ENCODE measurements at places on chromosomes 2 and 18.
A peak's percentile ranks its signal among the peaks of the same experiment; 100 is the strongest.

- no peaks in the 10 kb centered on the region for H3K36me3 ChIP-seq
- H3K4me1 ChIP-seq, result no peaks in the 10 kb centered on the region
- DNase-seq, result no peak
Measured at GRCh38 chr2:10934979-10935350, 23.2 kb downstream of the KCNF1 start.

DNA sequence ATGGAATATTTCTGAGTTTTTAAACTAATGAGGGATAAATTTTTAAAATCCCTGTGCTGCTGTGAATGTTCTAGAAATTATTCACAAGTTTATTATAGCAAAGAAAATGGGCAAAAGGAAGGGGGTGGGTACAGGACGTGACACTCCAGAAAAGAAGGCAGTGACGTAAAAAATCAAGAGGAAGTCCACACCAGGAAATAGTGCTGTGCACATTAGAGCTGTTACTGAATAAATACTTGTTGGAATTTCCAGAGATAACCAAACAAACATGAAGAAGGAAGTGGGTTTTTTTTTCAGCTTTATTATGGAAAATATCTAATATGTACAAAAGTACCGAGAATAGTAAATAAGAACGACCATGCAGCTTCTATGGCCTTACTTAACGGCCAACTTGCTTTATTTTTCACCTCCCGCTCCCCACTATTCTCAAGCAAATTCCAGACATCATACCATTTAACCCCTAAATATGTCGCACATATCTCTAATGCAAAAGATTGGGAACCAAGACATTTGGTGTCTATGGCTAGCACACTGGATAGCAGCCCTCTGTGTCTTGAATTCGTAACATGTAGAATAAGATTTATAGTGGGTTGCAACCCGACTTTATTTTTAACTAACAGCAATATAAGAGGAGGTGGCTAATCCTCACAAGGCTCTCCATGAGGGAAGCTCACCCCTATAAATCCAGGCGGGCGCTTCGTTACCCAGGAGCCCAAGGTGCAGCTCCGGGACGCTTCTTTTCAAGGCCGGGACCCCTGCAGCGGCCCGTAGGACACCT, 580 bp upstream of the NDUFV2 start:
- no peaks in the 10 kb centered on the region for H3K36me3 ChIP-seq
- H3K27ac ChIP-seq, result peak overlapping the region; percentile 75
- H3K4me1 ChIP-seq, result peaks cover 20% of the 10 kb centered on the region

- H3K36me3 ChIP-seq, result no peaks in the 10 kb centered on the region
- H3K27ac ChIP-seq, result no peak overlapping the region
- H3K4me1 ChIP-seq, result no peaks in the 10 kb centered on the region
Measured at GRCh38 chr2:30823452-30823851, 16.2 kb upstream of the CAPN13 start.

GRCh38 chr2:166031054-166031453, 77.5 kb upstream of the TTC21B start:
- DNase-seq, result no peak
- H3K27ac ChIP-seq, result no peak overlapping the region
- H3K27me3 ChIP-seq, result no peaks in the 10 kb centered on the region
- H3K36me3 ChIP-seq, result no peaks in the 10 kb centered on the region
- no peak overlapping the region for H3K4me3 ChIP-seq

DNA sequence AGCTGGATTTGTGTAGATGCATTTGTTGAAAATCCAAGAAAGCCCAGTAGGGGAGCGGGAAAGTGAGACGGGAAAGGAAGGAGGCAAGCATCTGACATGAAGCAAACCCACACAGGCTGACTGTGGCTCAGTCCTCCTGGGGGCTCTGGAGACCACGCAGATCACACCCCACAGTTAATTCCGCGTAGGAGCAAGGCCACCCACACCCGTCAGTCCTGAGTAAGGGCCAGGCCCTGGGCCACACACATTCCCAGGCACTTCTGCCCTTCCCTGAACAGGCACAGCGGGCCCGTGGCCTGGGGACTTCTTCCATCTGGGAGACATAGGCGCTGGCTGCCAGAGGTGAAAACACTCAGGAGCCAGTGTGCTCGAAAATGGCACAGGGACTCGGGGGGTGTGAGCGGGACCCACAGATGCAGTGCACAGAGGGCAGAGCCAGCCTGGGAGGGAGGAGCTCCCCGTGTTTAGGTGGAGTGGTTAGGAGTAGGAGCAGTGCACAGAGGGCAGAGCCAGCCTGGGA, 19.4 kb upstream of the PRLH start:
- H3K27ac ChIP-seq, result no peak overlapping the region
- H3K4me3 ChIP-seq, result no peak overlapping the region
- no peak for DNase-seq
- no peaks in the 10 kb centered on the region for H3K4me1 ChIP-seq
- H3K36me3 ChIP-seq, result no peaks in the 10 kb centered on the region

- no peak overlapping the region for H3K27ac ChIP-seq
- H3K4me1 ChIP-seq, result no peaks in the 10 kb centered on the region
- no peak for DNase-seq
- H3K27me3 ChIP-seq, result peaks cover 16% of the 10 kb centered on the region
Measured at GRCh38 chr2:176246331-176246730, 22.9 kb upstream of the MTX2 start.

DNA sequence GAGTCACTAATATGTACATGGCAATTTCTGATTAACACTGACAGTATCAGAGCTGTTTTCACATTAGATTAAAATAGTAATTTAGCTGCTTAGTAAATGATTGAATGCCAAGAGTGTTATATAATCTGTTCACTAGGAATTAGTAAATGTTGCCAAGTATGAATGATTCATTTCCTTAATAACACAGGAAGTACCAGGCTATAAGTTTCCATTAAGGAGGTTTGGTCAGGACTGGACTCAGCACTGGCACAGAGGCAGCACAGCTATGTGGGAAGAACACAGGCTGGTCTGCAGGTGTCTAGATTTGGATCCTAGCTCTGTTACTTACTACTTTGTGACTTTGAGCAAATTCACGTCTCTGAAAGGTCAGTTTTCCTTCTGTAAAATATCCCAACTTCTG, 97.2 kb downstream of the TDRD15 start:
- H3K4me3 ChIP-seq, result no peak overlapping the region
- H3K36me3 ChIP-seq, result no peaks in the 10 kb centered on the region
- no peak for DNase-seq
- H3K27me3 ChIP-seq, result no peaks in the 10 kb centered on the region
- H3K4me1 ChIP-seq, result no peaks in the 10 kb centered on the region
- H3K27ac ChIP-seq, result no peak overlapping the region

DNA sequence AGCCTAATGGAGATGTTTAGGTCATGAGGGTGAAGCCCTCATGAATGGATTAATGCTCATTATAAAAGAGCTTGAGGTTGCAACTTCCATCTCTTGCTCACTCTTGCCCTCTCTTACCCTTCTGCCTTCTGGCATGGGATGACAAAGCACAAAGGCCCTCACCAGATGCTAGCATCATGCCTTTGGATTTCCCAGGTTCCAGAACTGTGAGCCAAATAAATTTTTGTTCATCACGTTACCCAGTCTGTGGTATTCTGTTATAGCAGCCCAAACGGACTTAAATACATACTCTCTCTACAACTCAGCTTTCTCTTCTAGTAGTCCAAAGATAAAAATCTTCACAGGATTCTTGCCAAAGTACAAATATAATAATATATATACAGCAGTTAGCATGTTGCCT, 75.8 kb downstream of the LNPK start:
- H3K27me3 ChIP-seq, result no peaks in the 10 kb centered on the region
- H3K4me3 ChIP-seq, result no peak overlapping the region
- no peak for DNase-seq
- no peaks in the 10 kb centered on the region for H3K36me3 ChIP-seq
- H3K27ac ChIP-seq, result no peak overlapping the region

DNA sequence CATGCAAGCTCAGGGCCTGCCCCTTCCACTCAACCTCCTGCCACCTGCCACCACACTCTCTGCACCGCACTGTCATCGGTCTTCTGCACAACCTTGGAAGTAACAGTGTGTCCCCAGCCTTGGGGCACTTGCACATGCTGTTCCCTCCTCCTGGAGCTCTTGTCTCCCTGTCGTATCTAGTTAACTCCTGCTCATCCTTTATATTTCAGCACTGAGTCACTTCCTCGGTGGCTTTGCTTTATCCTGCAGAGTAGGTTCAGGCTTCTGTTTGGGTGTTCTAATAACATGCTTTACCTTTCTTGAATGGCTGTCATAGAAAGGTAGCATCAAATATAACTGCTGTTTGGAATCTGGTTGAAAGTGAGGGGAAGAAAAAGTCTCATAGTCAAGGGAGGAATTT, 25.3 kb downstream of the PAX8 start:
- no peak for DNase-seq
- peak overlapping the region; percentile 2 for H3K4me3 ChIP-seq
- H3K4me1 ChIP-seq, result peaks cover 55% of the 10 kb centered on the region
- peak overlapping the region; percentile 70 for H3K27ac ChIP-seq
- no peaks in the 10 kb centered on the region for H3K36me3 ChIP-seq

DNA sequence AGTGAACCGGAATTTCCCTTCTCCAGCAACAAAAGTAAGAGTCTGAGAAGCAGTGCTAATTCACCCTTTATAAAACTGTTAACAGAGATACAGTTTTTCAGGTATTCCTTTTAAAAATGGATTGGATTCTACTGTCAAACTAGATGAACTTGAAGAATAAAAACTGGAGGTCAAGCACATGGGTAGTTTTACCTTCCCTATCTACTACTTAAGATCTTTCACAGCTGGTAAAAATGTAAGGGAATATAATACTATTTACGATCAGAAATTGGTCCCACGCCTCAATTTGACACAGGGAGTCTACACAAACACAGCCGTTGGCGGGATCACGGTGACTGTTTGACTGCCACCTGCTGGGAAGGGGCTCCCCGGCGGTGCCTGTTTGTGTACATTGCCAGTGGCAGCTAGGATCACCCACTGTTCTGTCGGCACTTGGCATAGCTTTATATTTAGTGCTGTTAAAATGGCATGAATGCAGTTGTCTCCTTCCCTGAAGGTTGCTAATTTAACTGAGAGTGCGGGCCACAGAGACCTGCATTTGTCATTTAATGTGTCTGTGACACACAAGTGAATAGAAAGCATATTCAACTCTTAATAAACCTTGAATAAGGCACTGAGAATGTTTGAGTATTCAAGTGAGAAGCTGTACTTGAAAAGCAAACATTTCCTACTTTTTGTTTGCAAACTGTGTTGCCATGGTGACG, 59.5 kb downstream of the ABCG8 start:
- H3K4me3 ChIP-seq, result no peak overlapping the region
- H3K27ac ChIP-seq, result no peak overlapping the region
- no peaks in the 10 kb centered on the region for H3K27me3 ChIP-seq
- H3K4me1 ChIP-seq, result no peaks in the 10 kb centered on the region
- DNase-seq, result no peak

GRCh38 chr2:137252934-137253333, 487.6 kb downstream of the THSD7B start:
- H3K4me1 ChIP-seq, result no peaks in the 10 kb centered on the region
- no peak for DNase-seq
- no peak overlapping the region for H3K4me3 ChIP-seq
- no peak overlapping the region for H3K27ac ChIP-seq
- no peaks in the 10 kb centered on the region for H3K27me3 ChIP-seq
- H3K36me3 ChIP-seq, result no peaks in the 10 kb centered on the region
